ENCODE measurements at places on chromosomes 12 and 14.
A peak's percentile ranks its signal among the peaks of the same experiment; 100 is the strongest.

- no peak for DNase-seq
Observed at GRCh38 chr14:104537613-104537988, 42.0 kb upstream of the C14orf180 start.

DNA sequence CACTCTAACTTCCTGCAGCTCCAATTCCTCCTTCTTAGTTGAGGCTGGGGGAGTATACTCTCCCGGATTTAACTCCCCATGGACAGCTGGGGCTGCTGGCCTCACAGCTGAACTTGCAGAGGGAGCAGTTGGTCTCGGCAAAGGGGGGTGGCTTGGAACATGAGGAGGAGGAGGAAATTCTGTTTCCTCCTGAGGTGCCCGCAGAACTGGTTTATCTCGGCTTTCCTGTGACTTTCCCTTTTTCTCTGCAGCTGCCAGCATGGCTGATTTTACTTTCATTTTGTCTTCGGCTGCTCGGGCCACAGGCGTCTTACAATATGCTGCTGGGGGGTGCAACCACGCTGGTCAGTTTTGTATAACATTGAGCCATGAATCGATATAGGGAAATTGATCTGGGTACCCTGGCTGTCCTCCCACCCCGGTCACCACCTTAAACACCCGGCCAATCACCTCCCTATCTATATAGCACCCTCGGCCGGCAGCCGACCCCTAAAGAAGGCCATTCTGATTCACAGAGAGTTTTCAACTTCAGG, 1317.6 kb downstream of the TMEM121 start:
- peak; percentile 58 for DNase-seq

- no peak for DNase-seq
Observed at GRCh38 chr12:112575559-112576067, 156.9 kb downstream of the PTPN11 start.

DNA sequence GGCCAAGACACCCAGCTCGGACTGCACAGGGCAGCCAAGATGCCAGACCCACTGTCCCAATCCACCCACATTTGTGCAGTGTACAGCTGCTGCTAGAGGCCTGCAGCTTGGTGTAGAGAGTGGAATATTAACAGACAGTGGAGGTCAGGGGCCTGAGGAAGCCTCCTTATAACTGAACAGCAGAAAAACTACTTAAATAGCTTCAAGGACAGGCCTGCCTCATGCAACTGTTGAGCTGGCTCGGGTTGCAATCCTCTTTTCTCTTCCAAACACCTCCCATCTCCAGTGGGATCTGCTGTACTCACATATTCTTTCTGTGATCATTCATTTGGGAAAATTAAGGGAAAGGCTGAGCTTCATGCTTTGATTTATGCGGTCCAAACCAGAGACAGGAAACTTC, 1043.2 kb upstream of the TMEM132C start:
- DNase-seq = no peak

DNA sequence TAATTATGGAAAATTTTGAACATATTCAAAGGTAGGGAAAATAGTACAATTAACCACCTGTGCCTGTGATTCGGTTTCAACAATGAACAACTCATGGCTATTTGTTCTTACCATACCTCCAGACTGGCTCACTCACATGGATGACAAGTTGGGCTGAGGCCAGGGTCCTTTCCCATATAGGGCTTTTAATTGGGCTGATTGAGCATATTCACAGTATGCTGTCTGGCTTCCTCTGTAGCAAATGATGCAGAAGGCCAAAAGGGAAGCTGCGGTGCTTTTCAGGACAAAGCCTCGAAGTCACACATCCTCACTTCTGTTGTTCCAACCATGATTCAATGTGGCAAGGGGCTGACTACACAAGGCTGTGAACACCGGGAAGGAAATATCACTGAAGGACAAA, 297.5 kb upstream of the SLC16A7 start:
- DNase-seq = no peak

DNA sequence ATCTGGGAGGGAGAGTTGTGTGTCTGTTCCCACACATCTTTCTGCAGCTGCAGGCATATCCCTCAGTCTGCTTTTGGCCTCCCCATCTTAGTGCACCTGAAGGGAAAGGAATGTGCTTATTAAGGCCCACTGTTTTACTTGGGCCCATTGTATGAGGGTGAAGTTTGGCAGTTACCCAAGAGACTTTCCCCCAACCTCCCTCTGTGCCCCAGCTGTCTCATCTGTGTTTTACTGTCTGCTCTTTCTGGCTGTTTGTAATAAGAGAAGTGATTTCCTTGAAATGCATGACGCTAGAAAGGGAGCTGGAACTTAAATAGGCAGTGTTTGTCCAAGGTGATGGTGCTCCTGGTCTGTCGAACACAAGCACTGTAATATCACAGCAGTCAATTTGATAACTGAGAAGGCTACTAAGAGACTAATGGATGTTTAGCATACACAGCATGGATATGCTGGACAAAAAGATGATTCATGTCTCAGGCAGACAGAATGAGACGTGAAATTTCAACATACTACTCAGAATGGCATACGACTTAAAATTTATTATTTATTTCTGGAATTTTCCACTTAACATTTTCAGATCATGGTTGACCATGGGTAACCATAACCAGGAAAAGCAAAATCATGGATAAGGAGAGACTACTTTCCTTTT, 43.6 kb downstream of the FSCB start:
- DNase-seq = no peak

DNA sequence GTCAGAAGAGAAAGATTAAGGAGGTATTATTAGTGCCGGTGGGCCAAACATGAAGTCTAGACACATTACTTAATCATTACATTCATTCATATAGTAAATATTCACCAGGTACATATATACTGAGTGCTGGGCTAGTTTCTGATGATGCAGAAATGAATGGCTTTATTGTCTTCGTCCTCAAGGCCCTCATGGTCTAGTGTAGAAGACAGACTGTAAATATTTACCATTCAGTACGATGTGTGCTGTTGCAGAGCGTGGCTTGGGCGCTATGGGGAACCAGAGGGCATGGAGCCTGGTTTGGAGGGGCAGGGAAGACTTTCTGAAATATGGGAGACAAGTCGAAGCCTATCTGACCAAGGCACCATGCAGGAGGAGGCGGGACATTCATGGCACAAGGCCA, 37.0 kb upstream of the TCL1B start:
- no peak for DNase-seq
